ENCODE measurements at places on chromosomes 4 and X.
A peak's percentile ranks its signal among the peaks of the same experiment; 100 is the strongest.

GRCh38 chr4:52825460-52826090 is 36.5 kb upstream of the RASL11B start:
- DNase-seq: no peak

DNA sequence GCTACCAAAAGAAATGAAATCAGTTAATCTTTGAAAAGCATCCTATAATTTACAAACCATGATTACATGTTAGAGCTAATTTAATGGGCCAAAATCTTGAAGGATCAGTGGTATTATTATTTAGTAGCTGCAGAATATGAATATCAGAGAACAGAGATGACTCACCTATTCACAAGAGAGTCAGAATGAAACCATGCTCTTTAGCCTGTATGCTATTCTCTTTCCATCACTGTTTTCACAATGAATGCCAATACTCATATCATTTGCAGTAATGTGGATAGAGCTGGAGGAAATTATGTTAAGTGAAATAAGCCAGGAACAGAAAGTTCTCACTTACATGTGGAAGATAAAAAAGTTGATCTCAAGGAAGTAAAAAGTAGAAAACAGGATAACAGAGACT is 414.1 kb downstream of the CENPC start:
- DNase-seq: no peak

GRCh38 chrX:119398974-119399771 is at the start of gene SLC25A43:
Gene SLC25A43, plus strand, starts transcription at chrX:119399336. Its CDS starts 68 bp downstream, at chrX:119399404.
- peak; percentile 33 for DNase-seq

- DNase-seq: no peak
Measured at GRCh38 chr4:141840299-141840986, 204.1 kb downstream of the IL15 start.

- DNase-seq: peak; percentile 85
Measured at GRCh38 chr4:138870737-138871554, 144.6 kb upstream of the NOCT start.

Data from femur (tissue), 1 donor.